Transverse colon (tissue), 4 donors: ENCODE measurements at places on chromosomes 1 and 21. TPM values are rescaled to one million over a fixed set of nuclear protein-coding genes. Genes with fewer than 3 reads are reported as not detected.

The CHI3L1 gene
- total RNA-seq = 23.2 TPM

The C4BPB gene
- 3.7 TPM for total RNA-seq

The ERICH3 gene
- 6.4 TPM for total RNA-seq

The TTC39A gene
- 52.5 TPM for total RNA-seq

The KRTAP7-1 gene
- total RNA-seq = not detected

The GJA4 gene
- 3.2 TPM for total RNA-seq
